ENCODE measurements at places on chromosomes 7 and 10.

DNA sequence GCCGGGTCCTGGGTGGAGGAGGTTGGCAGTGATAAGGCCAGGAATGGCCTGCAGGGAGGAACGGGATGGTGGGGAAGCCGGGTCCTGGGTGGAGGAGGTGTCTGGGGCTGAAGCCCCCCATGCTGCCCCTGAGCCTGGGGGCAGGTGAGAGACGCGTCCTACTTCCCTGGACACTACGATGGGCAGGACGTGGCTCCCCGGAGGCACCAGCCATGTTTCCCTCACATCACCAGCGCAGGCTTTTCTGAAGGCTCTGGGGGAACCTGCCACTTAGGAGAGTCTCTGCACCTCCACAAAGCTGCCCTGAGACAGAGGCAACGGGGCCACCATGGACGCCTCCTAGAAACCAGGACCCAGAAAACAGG is 324.8 kb downstream of the DNAJB6 start:
- no peak for DNase-seq

DNA sequence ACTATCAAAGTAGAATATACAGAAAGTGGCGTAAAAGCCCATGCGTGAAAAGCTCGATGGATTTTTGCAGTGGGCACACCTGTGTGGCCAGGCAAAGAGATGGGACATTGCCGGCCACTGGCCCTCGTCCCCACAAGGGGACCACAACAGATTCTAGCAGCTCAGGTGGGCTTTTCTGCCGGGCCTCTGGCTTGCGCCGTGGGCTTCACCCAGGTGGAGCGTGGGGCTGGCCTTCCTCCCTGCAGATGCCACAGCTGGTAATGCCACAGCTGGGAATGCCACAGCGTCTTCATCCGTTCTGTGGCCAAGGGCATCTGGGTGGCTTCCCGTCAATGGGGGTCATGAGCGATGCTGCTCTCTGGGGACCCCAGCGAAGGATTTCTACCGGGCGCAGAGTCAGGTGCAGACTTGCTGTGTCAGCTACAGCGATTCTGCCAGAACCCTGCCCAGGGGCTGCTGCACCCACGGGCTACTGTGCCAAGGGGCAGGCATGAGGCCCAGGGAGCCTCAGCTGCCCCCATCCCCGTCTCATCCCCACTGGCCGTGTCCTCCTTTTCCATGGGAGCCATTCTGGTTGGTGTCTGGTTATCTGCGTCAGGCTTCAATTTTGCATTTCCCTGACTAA is 52.5 kb upstream of the NKX6-2 start:
- no peak for DNase-seq

DNA sequence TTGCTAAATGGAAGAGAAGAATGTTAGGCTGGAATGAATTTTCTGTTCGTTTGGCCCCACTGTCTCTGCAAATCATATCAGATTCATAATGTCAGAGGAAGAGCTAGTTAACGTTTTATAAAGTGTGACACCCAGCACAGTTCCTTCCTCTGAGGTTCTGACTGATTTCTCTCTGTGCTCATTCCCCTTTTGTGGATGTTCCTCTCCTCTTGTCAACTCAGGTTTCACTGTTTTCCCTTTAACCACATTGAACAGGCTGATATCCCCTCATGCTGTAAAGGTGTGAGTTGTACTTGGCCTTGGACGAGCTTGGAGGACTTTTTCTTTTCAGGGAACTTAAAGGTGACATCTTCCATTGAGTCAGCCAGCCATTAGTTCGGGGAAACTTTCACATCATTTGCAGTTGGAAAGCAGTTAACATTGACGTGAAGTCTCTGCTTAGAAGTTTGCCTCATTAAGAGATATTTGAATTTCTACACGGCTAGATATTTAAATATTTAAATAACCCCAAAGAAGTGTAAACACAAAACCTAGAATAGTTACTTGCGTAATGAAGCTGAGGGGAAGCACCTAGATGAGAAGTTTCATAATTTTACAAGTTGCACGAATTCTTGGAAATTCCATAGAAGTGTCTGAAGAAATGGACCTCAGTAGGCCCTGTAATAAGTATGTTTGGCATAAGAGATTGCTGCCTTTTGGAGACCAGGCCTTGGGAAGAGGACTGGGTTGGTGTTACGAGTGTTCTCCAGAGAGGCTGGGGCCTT is 101.5 kb upstream of the EGR2 start:
- no peak for DNase-seq

- no peak for DNase-seq
Measured at GRCh38 chr10:17470246-17470645, 15.9 kb upstream of the ST8SIA6 start.

GRCh38 chr7:106561666-106562411 is 99.1 kb downstream of the CCDC71L start:
- no peak for DNase-seq

- peak; percentile 26 for DNase-seq
Measured at GRCh38 chr10:80070057-80070456, 8.4 kb upstream of the TMEM254 start.

DNA sequence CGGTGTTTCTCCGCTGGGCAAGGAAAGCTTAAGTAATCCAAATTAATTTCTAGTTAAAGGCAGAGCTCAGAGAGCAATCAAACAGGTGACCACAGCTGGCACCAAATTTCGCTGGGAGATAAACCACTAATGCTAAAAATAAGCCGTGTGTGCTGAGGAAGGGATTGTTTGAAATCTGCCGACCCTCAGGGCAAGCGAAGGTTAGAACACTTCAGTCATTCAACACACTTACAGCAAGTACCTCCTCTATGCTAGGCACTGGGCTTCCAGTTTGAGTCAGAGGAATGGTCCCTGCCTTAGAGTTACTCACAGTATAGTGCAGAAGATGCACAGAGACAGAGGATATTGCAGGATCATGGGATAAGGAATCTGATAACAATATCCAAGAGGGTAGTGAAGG is 467.9 kb upstream of the PODXL start:
- DNase-seq: no peak

GRCh38 chr7:151289891-151290290 is 41.4 kb upstream of the SMARCD3 start:
- no peak for DNase-seq

- no peak for DNase-seq
Measured at GRCh38 chr10:21721000-21721665, 187.1 kb downstream of the MLLT10 start.

- DNase-seq: no peak
Measured at GRCh38 chr10:69124563-69125268, 738 bp downstream of the VPS26A start.

- DNase-seq: no peak
Measured at GRCh38 chr10:14909101-14909500, 30.4 kb downstream of the SUV39H2 start.

GRCh38 chr7:114081606-114082425 is 163.0 kb upstream of the PPP1R3A start:
- DNase-seq: no peak

- DNase-seq: no peak
Measured at GRCh38 chr10:69503896-69504265, 52.6 kb downstream of the TSPAN15 start.

- no peak for DNase-seq
Measured at GRCh38 chr7:110591341-110591740, 499.6 kb upstream of the LRRN3 start.

- no peak for DNase-seq
Measured at GRCh38 chr10:119806334-119807130, 66.1 kb downstream of the MCMBP start.

GRCh38 chr10:17019696-17020095 is 109.9 kb downstream of the CUBN start:
- DNase-seq: no peak

DNA sequence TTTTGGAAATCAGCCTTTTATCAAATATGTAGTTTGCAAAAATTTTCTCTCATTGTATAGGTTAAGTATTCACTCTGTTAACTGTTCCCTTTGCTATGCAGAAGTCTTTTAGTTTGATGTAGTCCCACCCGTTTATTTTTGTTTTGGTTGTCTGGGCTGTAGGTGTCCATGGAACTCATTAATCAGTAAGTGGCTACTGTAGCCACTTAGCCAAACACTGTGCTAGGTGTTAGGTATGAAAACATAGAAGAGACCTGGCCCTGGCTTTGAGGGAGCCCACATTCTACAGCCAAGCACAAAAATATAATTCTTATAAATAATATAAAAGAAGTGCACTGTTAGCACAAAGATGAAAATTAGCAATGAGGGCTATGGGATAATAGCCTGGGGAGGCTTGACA is 133.5 kb downstream of the ETV1 start:
- no peak for DNase-seq

DNA sequence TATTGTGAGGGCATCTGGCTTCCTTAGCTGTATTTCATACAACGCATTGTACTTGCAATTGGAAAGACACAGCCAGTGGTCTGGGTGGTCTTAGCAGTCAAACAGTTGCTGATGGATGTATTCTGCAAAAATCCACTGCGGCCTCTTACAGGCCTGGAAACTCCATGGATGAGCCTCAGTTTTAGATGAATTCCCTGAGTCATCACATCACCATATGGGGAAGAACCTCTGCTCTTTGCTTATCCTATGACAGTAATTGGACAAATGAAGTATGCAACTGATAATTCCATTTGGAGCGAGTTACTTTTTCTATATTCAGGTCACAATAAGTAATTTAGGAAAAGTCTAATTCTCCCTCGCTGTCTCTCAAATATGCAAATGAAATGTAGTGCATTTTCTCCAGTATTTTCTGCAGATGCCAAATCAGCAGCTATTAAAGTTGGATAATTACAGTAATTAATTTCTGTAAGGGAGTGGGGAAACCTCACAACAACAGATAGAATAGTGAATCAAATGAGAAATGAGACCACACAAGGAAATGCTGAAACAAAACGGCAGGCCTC is 78.8 kb downstream of the WDFY4 start:
- no peak for DNase-seq

DNA sequence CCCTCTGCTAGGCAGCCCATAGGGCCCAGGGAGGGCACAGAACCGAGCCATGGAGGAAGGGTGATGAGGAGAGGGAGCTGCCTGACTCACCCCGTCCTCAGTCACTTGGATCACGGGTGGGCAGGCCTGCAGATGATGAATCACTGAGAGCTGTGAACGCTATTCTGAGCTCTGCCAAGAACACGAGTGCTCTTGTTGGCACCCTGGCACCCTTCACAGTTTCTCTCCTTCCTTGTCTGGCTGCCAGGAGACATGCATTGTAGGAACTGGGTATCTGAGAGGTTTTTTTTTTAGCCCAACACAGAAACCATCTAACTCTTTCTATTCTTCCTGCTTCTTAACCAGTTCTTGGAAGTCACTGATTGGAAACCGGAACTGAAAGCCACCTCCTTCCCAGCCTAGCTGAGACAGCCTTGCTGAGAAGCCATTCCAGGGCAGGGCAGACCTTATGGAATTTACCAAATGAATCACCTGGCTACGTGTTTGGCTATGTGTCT is 82.1 kb downstream of the SLC37A3 start:
- DNase-seq: no peak

GRCh38 chr10:31261511-31262311 is 57.3 kb upstream of the ZEB1 start:
- no peak for DNase-seq

GRCh38 chr10:98528166-98528804 is 81.5 kb upstream of the HPS1 start:
- no peak for DNase-seq

- DNase-seq: no peak
Measured at GRCh38 chr10:14569274-14570060, 205.2 kb downstream of the FAM107B start.

DNA sequence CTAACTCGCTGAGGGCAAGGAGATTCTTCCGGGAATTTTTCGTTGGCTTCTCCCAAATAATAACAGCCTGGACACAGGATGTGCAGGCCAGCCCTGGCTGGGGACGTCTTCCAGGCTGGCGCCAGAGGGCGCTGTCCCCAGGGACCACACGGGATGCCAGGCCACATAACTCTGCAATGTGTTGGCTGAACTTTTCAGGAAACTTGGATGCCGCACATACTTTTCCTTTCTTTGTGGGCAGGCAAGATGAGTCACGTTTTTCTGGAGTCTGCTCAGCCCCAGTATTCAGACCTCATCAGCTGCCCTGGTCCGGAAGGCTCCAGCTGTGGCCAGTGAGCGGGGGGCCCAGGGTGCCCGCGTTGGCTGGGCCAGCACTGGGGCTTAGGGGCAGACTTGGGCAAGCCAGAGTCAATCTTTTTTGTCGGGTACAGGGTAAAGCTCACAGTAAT is 122.7 kb downstream of the PRKAG2 start:
- DNase-seq: no peak

DNA sequence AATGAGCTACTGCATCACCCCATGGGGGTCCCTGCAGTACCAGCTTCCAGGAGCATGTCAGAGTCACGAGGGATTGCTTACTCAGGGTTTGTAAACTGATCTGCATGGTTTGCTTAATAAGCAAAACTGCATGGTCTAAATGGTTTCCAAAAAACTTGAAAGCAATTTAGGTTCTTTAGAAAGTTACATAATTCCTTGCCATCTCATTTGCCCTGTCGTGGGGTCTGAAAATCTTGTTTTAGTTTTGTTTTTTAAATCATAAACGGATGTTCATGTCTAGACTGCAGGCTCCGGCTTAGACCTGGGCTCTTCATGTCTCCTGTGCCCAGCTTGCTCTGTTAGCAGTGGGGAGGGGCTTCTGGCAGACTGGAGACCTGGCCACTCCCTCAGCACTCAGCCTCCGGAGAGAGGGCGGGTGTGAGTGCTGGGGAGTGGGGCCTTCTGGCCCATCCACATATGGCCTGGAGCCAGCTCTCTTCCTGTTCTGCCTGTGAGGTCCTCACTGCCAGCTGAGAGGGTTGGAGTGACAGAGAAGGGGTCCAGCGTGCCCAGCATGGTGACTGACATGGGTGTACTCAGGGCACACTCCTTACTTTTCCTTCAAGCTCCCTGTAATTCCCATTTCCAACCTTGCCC is 17.5 kb downstream of the PRF1 start:
- no peak for DNase-seq

- no peak for DNase-seq
Measured at GRCh38 chr7:143321734-143322133, 5.8 kb downstream of the CLCN1 start.

DNA sequence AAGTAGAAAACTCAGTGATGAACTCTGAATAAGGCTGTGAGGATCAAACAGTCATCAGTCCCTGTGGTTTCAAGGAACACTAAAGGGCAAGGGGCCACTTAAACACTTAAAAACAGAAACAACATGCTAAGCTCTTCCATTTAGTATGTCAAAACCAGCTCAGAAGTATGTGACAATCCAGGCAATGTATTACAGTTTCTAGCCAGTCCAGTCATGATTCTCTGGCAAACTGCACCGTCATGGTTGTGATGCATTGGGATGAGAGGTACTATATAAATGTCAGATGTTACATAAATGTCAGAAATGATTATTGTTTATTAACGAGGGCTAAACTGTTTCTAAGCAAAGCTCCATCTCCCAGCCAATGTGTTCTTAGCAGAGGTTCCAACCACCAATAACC is 4.7 kb upstream of the CREB5 start:
- DNase-seq: no peak
